Stimulated activated CD8-positive, alpha-beta memory T cell treated with anti-CD3 and anti-CD28 coated beads, Interleukin-15, amount 100 ng/mL, for 4 hours (primary cell): ENCODE measurements at places on chromosomes 6 and 20.

DNA sequence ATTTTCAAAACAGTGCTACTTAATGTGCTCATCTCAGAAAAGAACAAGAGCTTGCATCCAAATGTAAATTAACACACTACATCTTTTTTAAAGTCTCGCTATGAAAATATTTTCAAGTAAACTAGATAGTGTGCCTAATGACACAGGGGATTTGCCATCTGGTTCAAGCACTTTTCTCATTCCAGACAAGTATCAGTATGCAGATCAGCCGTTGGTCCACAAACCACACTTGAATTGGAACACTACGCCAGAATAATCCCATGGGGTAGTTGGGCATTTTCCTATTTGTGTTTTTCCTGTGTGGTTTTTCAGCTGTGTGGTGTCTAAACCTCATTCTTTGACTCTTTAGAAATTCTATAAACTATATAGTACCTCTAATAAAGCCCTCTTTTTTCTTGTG is 256.2 kb downstream of the EPHA7 start:
- DNase-seq, result no peak

GRCh38 chr20:11686820-11687543 is 230.7 kb upstream of the BTBD3 start:
- no peak for DNase-seq

- no peak for DNase-seq
Measured at GRCh38 chr6:154367839-154368695, 11.5 kb upstream of the IPCEF1 start.

GRCh38 chr20:24738058-24738775 is 210.9 kb upstream of the CST7 start:
- no peak for DNase-seq

- no peak for DNase-seq
Measured at GRCh38 chr20:54078296-54078984, 8.0 kb upstream of the BCAS1 start.

DNA sequence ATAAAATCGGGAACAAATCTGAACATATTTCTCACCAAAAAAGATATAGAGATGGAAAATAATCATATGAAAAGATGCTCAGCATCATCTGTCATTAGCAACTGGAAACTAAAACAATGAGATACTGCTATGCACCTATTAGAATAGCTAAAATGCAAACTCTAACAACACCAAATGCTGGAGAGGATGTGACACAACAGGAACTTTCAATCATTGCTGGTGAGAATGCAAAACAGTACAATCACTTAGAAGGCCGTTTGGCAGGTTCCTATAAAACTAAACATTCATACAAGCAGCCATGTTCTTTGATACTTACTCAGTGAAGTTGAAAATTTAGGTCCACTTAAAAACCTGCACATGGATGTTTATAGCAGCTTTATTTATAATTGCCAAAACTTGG is 67.0 kb downstream of the FAM50B start:
- no peak for DNase-seq
